ENCODE measurements at places on chromosomes 5 and 9. TPM values are rescaled to one million over a fixed set of nuclear protein-coding genes. Genes with fewer than 3 reads are reported as not detected.

IL12B gene
- total RNA-seq = not detected

NXNL2 gene
- total RNA-seq = 0.67 TPM

BAAT gene
- total RNA-seq = 0.48 TPM

TLR4 gene
- 0.08 TPM for total RNA-seq

LCNL1 gene
- total RNA-seq = not detected

TSSK1B gene
- total RNA-seq = not detected

LMX1B gene
- total RNA-seq = 1.9 TPM

SPATA31E1 gene
- not detected for total RNA-seq

SV2C gene
- total RNA-seq = not detected

SNCAIP gene
- total RNA-seq = not detected
